HS-27A (cell line): ENCODE measurements at places on chromosomes 3 and 15.

DNA sequence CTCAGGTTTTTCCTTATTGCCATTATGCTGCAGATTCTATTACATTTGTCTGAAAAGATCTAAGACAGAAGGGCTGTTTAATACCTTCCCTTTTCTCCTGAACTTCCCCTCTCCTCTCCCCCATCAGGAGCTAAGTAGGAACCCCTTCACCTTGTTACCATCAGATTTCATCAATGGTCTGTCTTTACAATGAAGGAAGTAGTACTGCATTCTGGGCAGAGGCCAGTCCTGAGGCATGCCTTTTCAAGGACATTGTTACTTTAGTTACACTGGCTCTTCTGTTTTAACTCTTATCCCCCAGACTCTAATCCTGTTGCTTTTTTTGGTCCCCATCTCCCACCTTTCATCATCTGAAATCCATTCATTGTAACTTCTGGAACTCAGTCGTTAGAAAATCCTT is 8.1 kb downstream of the CTNNB1 start:
- no peak for DNase-seq

- DNase-seq = no peak
Observed at GRCh38 chr3:110736332-110736731, 335.3 kb upstream of the NECTIN3 start.

DNA sequence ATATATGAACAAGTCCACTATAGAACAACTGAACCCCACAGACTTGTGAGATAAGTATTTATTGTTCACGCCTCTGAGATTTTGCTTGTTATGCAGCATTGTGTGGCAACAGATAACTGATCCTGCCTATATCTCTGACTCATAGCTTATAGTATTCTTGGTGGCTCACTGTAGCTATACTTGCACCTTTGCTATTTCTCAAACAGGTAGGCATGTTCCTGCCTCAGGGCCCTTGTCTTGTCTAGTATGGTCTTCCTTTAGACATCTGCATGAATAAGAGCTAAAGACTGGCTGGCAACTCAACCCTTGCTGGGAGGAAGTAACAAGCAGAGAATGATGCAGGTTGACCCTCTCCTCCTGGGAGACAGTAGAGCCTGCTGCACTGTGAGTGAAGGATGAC is 256.1 kb downstream of the CHST2 start:
- DNase-seq = no peak

GRCh38 chr3:72013084-72013483 is 228.1 kb upstream of the PROK2 start:
- DNase-seq = no peak

DNA sequence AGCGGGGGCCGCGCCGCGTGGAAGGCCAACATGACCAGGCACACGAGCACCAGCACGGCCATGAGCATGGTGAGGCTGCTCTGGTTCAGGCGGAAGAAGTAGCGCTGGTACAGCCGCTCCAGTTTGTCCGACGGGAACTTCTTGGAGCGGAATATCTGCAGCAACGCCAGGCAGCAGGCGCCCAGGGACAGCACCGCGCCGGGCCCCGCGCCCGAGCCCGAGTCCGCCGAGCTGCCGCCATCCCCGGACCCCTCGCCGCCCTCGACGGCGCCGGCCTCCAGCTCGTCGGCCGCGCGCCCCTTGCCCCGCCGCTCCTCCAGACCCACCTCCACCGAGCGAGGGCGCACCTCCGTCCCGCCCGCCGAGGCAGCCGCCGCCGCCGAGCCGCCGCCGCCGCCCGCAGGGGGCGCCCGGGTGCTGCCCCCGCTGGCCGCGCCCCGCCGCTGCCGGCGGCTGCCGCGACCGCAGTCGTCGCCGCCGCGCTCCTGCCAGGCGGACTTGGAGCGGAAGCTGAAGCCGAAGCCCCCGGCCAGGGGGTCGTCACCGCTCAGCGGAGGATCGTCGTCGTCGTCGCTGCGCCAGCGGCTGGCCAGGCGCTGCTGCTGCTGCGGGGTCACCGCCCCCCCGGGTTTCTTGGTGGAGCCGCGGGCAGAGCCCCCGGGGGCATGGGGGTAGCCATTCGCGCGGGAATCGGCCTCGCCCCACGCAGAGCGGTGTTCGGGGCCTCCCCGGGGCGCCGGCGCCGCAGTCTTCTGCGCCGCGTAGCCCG is 957 bp downstream of the ADCY5 start:
- no peak for DNase-seq

DNA sequence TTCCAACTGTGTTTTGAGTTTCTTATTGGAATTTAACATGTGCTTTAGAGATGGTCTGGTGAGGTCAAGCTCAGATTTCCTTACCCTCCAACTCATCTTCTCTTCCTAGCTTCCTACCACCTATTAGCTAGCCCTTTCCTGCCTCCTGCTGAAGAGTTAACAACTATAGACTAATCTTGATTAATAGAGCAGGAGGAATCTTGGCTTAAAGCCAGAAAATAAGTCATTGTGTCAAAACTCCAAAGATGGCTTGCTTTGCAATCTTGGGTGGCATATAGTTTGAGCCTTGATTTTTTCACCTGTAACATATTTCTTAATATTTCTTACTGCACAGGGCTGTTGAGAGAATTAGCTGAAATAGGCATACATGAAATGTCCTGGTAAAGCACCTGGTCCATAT is 27.3 kb downstream of the BCL2L10 start:
- DNase-seq = no peak

DNA sequence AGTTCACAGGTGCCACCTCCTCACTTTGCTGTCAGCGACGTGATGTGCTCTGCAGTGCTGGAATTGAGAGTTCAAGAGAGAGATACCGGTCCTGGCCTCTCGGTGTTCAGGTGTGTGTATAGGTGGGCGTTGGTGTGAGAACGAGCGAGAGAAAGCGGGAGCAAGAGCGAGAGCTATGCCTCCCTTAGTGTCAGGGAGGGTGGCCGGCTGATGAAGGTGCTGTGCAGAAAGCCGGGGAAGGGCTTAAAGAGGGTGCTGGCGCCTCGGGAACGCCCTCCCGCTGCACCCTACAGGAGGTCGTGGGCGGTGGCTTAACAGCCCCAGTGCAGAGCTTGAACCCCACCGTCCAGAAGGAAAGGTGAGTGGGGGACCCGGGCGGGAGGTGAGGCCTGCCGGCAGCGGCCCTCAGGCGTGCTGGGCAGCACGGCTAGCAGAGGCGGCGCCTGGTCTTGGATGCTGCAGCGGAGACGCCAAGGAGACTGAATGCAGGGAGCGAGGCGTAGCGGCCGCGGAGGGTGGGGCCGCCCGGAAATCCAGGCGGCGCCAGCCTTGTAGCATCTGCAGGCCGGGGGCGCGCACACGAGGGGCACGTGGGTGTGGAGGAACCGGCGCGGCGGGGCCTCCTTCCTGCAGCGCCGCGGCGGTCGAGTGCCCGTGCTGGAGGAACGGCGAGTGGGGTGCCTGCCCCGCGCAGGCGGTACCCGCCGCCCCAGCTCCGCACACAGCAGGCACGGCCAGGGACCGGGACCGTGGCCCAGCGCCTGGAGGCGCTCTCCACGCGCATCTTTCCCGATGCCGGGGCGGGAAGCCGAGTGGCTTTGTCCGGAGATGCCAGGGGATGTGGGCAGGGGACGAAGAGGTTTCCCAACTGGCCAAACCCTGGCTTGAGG is 246.8 kb upstream of the TOPAZ1 start:
- peak; percentile 56 for DNase-seq

DNA sequence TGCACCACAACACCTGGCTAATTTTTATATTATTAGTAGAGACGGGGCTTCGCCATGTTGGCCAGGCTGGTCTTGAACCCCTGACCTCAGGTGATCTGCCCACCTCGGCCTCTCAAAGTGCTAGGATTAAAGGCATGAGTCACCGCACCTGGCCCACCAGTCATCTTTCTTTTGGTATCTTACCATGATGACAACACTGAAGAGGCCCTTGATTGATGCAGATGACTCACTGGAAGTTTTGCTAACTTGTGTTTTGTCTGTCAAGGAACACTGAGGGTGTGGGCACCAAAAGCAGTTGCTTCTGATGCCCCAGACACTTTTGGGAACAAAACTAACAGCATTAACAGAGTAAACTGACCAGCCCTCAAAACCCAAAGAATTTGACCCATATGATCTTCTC is 88.3 kb downstream of the MYO5A start:
- DNase-seq = no peak

- DNase-seq = no peak
Observed at GRCh38 chr3:106842151-106842550, 535.1 kb upstream of the CCDC54 start.

DNA sequence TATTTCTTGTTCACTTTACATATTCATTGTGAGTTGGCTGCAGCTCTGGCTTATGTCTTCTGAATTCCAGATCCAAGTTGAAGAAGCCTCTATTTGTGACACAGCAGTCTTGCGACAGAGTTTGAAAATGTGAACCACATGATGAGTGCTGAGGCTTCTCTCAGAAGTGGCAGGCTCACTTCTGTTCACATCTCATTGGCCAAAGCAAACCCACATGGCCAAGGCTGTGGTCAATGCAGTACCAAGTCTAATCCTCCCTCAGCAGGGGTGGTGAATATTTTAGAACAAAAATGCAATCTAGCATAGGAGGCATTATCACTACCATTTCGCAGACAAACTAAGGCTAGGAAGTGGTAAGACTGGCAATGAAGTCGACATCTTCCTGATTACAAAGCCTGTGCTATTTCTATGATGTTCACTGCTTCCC is 45.2 kb downstream of the CDCP1 start:
- no peak for DNase-seq

DNA sequence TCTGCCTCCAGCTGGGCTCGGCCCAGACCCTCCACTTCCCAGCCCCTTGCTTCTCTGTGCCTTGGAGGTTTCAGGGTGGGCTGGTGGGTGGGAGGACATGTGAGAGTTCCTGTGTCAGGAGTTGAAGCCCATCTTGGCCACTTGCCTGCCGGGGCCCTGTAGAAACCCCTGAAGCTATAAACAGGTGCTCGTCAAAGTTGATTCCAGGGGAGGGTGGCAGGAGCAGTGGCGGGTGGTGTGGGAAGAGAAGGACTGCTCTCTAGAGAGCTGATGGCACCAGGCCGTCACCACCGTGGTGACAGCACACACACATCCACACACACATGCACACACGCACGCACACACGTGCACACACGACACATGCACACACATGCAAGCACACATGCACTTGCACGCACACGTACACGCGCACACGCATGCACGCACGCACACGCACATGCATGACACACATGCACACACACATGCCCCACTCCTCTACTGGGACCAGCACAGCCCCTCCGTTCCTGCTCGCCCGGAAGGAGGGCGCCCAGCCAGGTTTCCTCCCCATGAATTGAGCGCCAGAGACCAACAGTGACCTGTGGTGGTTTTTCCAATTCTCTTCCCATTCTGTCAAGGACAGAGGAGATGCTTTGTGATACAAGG is 56.3 kb upstream of the CGNL1 start:
- no peak for DNase-seq

- DNase-seq = no peak
Observed at GRCh38 chr15:67092752-67093503, 27.5 kb downstream of the SMAD3 start.

GRCh38 chr3:146739203-146739671 is 134.1 kb upstream of the PLSCR5 start:
- DNase-seq = no peak
